ENCODE measurements at places on chromosomes 4 and X. TPM values are rescaled to one million over a fixed set of nuclear protein-coding genes. Genes with fewer than 3 reads are reported as not detected.

Gene PASD1
- not detected for total RNA-seq

Gene CXorf38
- total RNA-seq = 12.4 TPM

Gene ADRA2C
- 0.26 TPM for total RNA-seq

Gene RWDD4
- total RNA-seq = 14.9 TPM

Gene NDST3
- total RNA-seq = not detected

Gene LINC00632
- 2.1 TPM for total RNA-seq

Gene SSX2B
- not detected for total RNA-seq

Gene SERTM2
- total RNA-seq = under 0.01 TPM

Gene LRIT3
- total RNA-seq = under 0.01 TPM

Data from fibroblast of lung (primary cell).